Heart right ventricle (tissue), 16 donors: ENCODE measurements at places on chromosomes 5 and 9.
A peak's percentile ranks its signal among the peaks of the same experiment; 100 is the strongest.

- no peak for DNase-seq
Measured at GRCh38 chr9:98933890-98934289, 9.8 kb upstream of the COL15A1 start.

DNA sequence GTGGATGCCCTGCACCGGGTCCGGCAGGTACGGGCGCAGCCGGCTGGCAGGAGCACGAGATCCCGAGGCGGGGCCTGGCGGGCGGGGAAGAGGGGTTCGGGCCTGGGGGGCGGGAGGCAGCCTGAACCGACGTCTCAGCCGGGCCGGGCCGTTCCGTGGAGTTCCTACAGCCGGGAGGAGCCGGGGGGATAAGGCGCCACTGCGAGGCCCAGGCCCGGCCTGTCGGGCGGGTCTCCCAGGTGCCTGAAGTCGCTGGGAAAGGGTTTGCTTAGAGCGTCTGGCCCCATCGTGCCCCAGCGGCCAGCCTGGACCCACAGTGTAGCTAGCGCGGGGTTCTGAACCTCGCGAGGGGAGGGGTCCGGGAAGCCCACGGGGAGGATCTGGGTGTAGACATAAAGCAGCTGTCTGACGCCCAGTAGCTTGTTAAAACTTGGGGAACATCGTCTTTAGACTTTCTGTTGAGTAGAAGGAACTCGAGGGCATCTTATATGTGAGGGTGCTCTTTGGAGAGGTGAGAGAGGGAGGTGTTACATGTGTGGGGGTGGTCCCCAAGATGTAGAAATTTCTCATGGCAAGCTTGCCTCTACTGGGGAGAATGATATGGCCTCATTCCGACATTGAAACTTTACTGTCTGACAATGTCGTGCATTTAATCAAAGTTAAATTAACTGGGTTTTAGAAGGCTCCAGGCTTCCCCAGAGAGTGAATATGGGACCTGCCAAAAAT lies 524 bp downstream of the FUBP3 start:
- DNase-seq, result no peak

- DNase-seq, result no peak
Measured at GRCh38 chr5:44727100-44727499, 81.6 kb upstream of the MRPS30 start.

- DNase-seq, result peak; percentile 46
Measured at GRCh38 chr9:136765041-136765440, 723 bp upstream of the LCN15 start.

GRCh38 chr5:66718374-66719002 lies 122.3 kb downstream of the MAST4 start:
- no peak for DNase-seq

DNA sequence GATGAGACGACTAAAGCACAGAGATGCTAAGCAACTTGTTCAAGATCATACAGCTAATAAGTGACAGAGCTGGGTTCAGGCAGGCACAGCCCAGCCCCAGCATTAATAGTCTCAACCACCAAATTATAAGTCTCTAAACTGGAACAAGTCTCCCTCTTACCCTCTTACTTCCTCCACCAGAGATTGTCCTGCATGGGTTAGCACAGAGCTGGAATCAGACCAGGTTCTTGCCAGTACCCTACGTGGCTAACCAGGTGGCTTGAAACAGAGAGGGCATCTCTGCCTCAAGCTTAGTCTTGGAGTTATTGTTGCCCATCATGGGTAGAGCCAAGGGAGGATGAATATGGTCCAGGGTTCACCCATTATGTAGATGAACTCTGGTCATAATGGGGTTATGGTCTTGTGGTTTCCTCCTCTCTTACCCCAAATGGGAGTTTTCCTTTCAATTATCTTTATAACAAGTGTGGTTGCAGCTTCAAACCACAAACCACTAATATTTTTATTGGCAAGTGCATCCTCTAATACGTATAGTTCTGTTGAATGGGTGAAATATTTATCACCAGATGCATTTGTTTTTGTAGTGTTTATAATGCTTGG lies 8.3 kb upstream of the XPA start:
- DNase-seq, result no peak

DNA sequence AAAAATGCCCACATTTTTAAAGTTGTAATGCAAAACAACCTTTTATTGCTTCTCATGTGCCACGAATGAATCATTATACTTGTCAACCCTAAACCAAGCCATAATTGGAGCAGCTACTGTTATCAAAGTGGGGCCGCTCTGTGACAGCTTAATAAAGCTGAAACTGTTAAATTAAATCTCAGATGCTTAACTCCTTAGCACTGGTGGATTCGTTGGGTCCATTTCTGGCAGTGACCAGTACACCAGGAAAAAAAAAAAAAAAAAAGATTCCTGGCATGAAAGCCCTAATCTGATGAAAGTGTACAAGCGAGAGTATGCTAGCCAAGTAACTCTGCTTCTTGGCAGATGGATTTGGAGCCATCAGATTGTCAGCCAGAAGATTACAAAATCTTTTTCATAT lies 164.8 kb downstream of the ZSWIM6 start:
- DNase-seq, result no peak

- DNase-seq, result no peak
Measured at GRCh38 chr9:135566552-135566951, 5.0 kb downstream of the PAEP start.

- DNase-seq, result no peak
Measured at GRCh38 chr5:122297587-122298298, 14.3 kb upstream of the SNCAIP start.

DNA sequence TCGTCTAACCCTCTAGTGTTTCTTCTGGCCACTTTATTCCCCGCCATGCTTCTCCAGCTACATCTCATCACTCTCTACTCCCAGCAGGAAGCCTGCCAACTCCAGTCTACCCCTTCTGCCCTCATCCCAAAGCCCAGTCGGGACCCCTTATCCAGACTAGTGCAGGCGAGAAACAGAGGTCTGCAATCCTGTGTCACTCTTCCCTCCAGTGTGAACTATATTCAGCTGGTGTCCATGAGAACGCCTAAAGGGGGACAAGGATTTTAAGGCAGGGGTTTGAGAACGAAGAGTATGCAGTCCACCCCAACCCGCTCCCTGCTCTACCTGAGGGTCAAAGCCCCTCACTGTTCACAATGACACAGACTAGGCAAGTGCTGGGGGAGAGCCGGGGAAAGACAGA lies 41.7 kb upstream of the GABRP start:
- DNase-seq, result no peak

DNA sequence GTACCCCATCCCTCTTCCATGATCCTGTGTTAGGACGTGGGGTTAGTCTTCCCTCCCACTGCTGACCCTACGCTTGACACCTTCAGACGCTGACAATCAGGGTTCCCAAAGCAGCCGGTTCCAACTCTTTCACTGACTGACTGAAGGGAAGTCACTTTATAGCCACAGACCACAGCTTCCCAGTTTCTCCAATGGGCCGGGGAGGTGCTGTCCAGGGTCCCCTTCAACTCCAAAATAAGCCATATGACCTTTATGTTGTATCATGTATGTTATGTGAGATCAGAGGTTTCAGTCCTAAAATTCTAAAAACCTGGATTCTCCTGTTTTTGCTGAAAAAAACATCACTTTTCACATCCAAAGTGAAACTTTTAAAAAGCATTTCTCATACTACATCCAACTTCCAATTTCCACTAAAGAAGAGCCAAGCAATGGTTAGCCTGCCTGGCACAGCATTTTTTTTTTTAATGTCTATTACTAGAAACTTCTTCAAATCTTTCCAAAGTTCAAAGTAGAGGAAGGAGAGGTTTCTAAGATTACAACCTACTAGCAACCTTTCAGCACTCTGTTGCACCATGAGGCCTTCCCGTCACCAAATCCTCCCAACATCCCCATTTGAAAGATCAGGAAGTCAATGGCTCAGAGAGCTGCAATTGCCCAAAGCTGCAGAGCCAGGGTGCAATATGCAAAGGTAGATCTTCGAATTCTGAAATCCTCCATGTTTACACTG lies 5.2 kb downstream of the EPB41L4B start:
- DNase-seq, result no peak

GRCh38 chr5:79893976-79894375 lies 97.1 kb downstream of the MTX3 start:
- no peak for DNase-seq

- no peak for DNase-seq
Measured at GRCh38 chr9:34987160-34987901, 2.2 kb upstream of the DNAJB5 start.

DNA sequence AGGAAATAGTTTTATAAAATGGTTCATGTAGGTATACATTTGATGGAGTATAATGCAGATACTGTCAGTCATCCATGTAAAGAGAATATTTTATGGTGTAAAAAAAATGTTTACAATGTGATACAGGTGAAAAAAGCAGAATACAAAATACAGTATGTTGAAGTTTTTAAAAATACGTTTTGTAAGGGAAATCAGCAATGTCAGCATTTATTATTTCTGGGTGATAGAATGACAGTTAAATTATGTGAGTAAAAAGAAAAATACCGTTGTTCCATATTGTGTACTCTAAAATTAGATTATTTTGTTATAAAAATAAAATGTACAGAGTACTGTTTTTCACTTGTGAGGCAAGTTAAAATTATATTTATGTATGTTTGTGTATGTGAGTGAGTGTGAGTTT lies 69.0 kb downstream of the UBE2R2 start:
- DNase-seq, result no peak

DNA sequence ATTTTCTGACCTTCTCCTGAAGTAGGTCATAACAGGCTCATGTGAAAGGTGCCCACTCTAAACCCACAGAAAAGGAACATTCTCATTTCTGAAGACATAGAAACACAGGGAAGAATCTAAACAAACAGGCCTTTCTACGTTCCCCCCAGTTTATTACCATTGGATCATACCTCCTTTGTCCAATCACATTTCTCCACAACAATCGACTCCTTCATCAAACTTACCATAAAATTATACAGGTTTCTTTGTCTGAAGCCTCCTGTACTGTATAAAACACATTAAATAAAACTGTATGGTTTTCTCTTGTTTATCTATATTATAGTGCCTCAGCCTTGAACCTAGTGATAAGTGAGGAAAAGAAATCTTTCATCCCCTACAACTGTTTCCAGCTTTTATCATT lies 340.7 kb downstream of the ENC1 start:
- no peak for DNase-seq

DNA sequence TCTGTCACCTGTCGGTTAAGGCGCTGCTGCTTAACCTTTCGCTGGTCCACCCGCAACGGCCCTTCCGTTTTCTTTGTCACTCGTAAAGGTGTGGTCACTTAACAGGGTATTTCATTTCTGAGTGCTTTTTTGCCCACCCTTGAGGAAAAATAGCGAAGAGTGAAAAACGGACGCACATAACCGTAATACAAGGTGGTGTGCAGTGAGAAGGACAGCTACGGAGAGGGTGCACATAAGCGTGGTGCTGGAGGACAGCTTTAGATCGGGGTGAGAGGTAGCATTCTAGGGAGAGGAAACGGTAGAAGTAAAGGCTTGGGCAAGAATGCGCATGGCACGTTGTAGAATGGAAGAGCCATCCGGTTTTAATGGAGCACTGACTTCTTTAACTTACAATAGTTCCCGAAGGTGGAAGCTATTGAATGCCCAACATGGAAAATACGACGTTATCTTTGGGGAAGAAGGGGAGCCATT lies 761 bp downstream of the CCT5 start:
- DNase-seq, result no peak

- no peak for DNase-seq
Measured at GRCh38 chr5:124460642-124461041, 285.8 kb downstream of the ZNF608 start.

DNA sequence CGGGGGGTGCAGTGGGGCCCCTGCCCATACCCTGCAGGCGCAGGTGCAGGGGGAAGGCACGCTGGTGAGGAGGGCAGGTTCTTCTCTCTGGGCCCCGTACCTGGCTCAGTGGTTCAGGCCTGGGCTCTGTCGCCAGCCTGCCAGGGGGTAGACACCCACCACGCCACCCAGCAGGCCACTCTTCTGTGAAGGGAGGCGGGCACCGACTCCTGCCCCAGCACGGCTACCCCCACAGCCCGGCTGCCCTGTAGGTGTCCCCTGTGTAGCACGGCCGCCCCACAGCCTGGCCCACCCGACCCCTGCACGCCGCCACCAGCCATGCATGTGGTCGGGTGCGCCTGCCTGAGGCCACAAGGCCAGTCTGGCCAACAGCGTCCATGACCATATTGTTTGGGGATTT lies 1.7 kb downstream of the LCN6 start:
- DNase-seq, result no peak

GRCh38 chr9:1919229-1919628 lies 95.9 kb upstream of the SMARCA2 start:
- DNase-seq, result no peak

- DNase-seq, result no peak
Measured at GRCh38 chr9:24258626-24259025, 287.1 kb downstream of the IZUMO3 start.

DNA sequence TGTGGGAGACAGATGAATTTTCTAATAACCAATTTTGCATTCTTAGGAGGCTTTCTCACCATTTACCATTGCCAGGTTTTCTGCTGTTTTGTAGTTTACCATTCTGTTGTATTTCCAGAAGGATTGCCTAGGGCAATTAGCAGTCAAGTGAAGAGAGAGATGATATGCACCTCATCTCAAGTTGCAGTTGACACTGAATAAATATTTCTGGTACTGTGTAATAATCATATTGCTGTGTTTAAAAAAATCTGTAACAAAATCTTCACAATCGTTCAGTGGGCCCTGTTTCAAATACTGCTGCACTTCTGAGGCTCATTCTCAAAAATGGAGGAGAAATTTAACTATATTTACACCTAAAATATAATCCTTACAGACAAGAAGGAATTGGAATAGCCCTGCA lies 706.1 kb upstream of the PTPRD start:
- DNase-seq, result no peak

GRCh38 chr5:59351076-59351794 lies 542.3 kb downstream of the PDE4D start:
- peak; percentile 48 for DNase-seq

- DNase-seq, result no peak
Measured at GRCh38 chr5:16140944-16141343, 38.6 kb downstream of the MARCHF11 start.

GRCh38 chr9:105413525-105413924 lies 34.3 kb upstream of the FSD1L start:
- DNase-seq, result no peak

DNA sequence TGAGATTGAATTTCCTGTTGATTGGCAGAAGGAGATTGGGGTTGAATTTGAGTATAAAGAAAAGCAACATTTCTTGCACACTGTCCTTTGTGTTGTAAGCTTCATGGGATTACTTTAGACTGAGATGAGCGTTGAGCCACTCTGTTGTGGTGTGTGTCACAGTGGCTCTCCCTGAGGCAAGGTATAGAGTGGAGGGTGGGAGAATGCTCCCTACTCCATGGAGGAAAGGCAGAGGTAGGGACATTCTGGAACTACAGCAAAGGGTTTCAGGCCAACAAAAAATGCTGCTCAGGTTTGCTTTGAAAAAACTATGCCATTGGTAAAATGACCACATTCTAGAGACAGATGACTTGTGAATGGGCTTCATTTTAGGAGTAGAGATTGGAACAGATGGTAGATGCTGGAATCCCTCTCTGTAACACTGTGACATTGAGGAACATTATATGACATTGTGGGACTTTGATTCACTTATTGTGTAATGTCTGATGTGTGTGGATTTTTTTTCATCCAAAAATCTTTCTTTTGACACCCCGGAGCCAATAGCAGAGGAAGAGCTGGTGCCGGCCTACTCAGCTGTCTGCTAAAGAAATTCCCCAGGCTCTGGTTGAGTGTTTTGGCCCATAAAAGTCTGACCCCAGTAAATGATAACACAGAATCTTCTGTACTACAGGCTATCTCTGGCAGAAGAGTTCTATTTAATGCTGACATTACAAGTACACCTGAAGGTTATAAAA lies 6.2 kb upstream of the CEP120 start:
- no peak for DNase-seq
